Bronchial epithelial cell (primary cell): ENCODE measurements at places on chromosomes 12 and 14. TPM values are rescaled to one million over a fixed set of nuclear protein-coding genes. Genes with fewer than 3 reads are reported as not detected.
A peak's percentile ranks its signal among the peaks of the same experiment; 100 is the strongest.

- peak; percentile 5 for DNase-seq
Observed at GRCh38 chr14:92103363-92103989, 2.9 kb downstream of the ATXN3 start.

- DNase-seq = no peak
Observed at GRCh38 chr12:67816269-67816668, 167.7 kb downstream of the DYRK2 start.

DNA sequence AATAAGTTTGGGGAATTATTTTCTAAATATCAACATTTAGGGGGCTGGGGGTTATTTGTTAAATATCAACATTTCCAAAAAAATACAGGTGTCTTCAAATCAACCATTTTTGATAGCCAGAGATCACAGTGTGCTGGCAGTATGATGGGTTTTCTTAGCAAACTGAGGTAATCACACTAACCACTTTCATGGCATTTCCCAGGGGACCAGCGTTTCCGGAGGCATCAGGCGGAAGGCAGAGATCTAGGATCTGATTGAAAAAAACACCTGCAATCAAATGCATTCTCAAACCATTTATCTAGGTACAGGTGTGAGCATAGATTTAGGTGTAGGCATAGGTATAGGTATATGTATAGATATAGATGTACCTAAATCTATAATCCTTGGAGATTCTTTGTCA lies 34.6 kb downstream of the GLRX5 start:
- no peak for DNase-seq

DNA sequence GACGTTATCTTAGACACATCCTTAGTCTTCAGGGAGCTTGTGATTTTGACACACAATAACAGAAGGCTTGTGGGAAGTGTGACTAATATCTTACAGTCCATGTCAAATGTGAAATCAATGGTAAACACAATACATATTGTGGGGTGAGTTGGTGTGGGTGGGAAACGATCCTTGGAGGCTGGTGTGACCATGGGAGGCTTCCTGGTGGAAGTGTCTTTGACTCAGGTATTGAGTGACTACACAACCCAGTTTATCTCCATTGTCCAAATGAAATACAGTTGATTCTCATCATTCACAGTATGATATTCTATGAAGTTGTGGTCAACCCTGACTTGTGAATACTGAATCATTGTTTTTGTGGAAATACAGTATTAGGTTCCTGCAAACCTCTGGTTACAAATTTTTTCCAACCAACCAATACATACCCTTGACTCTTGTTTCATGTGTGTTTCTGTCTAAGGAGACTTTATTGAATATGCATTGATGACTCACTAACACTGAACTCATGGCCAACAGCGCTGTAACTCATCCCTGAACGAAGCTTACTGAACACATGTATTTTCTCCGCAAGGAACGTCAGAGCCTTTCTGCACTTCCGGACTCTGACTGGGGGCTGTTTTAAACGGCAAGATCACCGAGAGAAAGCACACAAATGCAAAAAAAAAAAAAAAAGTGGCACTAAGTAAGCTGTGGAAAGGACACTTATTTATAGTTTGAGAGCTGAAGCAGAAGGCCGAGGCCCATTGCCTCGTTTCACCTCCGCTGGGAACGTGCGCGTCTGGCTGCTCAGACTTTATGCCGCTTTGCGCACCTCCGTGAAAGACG lies 59.0 kb downstream of the CLMN start:
- peak; percentile 83 for DNase-seq

GRCh38 chr14:35696119-35696518 lies 113.0 kb downstream of the RALGAPA1 start:
- no peak for DNase-seq

DNA sequence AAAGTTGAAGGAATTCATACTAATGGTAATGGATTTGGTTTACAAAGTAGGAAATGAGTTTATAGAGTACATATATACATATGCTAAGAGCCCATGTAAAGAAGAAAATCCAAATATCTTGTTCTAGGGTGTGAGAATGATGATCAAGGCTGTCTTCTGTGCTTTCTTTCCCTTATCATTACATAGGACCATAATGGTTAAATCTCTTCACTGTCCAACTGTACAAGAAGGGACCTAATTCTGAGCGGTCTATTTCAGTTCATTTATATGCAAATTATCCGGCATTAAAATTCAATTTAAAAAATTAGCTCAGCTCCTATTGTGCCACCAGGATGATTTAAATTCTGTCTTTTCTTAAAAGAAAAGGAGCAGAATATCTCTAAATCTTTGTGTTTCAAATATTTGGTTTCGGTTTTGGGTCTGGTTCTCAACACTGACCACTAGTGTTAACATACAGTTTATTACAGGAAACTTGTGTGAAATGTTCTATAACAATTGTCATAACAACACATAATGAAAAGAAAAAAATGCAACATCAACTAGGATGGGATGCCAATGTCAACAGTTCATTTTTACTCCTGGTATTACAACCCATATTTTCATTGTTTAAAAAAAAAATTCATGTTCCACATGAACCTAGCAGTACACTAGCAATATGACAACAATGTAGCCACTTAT lies 16.8 kb downstream of the OR4K1 start:
- DNase-seq = no peak

DNA sequence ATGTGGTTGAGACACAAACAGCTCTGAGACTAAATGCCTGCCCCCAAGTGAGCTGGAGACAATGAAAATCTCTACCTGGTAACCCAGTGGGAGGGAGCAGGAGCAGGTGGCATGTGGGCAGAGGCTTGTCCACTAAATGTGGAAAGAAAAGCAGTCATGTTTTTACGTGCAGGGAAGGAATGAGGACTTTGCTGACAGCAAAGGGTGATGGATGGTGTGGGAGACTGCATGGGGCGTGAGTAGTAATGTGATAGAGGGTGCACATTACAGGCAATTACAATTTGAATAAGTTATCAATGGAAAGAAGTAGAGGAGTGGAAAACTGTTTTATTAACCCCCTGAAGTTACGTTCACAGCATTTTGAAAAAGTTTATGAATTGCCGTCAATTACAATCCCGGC lies 176.6 kb downstream of the NRXN3 start:
- no peak for DNase-seq

DNA sequence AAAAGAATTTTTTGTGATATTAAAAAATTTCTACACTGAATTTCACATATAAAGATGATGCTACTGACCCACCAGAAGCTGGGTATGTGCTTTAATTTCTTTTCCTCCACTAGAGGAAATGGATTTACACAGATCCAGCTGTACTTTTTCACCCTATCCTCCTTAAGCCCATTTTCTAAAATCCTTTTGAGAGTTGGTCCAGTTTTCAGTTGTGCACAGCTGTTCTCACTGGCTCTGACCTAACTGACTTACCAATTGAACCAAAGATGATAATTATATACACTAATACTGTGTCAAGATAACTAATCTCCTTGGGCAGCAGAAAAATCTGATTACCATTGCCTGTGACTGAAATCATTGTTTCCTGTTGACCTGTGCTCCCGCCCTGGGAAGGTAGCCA lies 108.5 kb downstream of the ZFC3H1 start:
- no peak for DNase-seq

- DNase-seq = no peak
Observed at GRCh38 chr12:42868291-42868690, 278.7 kb upstream of the PRICKLE1 start.

DNA sequence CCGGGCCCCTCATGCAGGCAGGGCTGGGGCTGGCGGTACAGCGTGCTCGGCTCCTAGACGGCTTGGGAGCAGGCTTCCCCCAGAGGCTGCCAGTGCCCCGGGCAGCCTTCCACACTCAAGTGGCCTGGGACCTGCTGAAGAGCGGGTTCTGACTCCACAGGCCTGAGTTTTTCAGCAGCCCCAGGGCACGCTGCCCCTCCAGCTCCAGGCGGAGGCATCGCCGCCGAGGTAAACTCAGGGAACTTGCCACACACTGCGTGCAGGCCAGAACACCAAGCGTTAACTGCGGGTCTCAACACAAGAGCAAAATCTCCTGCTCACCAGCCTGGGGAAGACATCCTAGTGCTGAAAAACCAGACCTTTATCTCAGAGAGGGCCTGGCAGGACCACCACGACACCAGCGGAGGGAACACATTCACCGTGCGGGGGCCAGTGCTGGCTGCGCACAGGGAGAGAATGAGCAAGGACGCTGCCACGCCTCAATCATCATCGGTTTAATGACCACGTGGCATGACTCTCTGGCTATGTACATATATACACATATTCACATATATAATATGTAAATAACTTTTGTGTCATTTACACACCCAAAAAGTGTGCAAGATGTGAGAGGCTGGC lies 21.3 kb downstream of the PSMC1 start:
- no peak for DNase-seq

DNA sequence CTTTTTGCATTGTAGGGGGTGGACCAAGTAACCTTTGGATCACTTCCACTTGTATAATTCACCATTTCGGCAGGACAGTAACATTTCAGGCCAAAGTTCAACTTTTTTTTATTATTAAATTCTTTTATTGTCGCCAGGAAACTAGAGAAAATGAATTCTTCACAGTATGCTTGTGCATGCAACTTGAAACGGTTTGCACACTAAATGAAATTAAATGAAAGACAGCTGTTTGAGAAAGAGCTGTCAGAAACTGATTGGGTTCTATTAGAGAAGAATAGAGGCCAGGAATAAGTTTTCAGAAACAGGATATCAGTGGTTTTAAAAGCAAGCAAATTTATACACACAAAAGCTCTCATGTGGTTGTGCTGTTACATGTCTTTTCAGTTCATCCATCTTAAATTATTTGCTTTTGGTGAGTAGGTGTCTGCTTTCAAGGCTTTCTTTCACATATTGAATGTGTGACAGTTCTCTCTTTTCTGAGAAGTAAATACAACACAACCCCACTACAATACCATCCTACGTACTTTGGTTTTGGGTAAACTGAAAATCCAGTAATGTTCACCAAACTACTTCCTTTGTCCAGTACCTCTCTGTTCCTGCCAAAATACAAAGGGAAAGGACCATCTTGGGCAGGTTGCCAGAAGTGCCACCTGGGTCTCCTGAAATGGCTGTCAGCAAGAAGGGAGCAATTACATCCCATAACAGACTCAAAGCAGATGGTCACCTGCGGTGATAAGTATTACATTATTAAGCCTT lies 291.7 kb downstream of the RAD51B start:
- DNase-seq = no peak

DNA sequence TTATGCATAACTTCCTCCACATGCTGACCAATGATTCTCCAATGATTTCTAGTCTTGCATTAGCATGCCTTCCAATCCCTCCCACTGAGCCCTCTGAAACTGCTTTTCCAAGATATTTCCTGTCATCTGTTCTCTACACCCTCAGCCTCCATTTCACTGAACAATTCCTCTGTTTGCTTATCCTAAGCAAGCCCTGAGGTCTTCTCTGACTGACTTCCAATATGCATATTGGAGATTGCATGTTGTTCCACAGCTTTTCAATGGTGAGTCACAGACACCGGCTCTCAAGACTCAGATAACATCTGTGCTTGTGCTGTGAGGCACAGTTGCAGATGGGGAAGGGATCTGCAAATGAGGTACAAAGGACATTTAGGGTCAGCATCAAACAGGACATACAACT lies 141.0 kb downstream of the SLC16A7 start:
- peak; percentile 77 for DNase-seq

GRCh38 chr12:11607313-11608081 lies 42.0 kb upstream of the ETV6 start:
- DNase-seq = no peak

DNA sequence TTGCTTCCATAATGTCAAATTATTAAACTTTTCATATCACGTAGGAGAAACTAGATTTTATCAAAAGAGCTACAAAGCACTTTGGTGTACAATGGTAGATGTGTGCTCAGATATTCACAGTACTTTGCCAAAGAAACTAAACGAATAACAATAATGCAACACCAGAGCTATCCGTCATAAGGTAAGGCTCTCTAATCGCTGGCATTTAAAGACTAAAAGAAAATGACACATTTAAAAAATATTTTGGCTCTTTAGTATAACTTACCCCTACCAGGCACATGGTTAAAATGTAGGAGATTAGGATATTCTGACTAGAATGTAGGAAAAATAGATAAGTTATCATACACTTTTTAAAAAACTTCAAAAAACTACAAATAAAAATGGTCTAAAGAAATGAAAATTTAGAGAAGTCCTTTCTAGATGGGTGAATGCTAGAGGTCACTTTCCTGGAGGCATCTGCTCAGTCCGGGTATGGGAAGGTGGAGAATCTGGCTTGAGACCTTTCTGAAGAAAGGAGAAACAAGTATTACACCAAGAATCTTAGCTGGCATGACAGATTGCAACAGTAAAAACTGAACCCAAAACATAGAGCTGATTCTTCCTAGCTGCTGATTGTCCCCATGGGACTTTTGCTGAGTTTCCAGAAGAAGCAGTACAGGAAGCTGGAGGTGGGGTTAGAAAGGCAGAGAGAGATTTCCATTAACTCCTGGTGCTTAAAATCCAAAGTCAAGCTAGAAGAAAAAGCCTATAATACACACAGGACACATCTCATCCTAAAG lies 67.9 kb downstream of the FAR2 start:
- DNase-seq = no peak

GRCh38 chr14:86654558-86655184 lies 1124.7 kb downstream of the FLRT2 start:
- DNase-seq = peak; percentile 13

DNA sequence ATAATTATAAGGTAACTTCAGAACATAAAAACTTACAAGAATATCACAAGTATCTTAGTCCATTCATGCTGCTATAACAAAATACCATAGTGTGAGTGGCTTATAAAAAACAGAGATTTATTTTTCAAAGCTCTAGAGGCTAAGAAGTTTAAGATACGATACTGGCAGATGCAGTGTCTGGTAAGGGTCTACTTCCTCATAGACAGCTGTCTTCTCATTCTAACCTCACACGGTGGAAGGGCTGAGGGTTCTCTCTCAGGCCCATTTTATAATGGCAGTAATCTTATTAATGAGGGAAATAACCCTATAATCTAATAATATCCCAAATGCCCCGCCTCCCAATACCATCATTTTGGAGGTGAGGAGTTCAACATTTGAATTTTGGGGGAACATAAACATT lies 23.7 kb upstream of the OSBPL8 start:
- DNase-seq = no peak

DNA sequence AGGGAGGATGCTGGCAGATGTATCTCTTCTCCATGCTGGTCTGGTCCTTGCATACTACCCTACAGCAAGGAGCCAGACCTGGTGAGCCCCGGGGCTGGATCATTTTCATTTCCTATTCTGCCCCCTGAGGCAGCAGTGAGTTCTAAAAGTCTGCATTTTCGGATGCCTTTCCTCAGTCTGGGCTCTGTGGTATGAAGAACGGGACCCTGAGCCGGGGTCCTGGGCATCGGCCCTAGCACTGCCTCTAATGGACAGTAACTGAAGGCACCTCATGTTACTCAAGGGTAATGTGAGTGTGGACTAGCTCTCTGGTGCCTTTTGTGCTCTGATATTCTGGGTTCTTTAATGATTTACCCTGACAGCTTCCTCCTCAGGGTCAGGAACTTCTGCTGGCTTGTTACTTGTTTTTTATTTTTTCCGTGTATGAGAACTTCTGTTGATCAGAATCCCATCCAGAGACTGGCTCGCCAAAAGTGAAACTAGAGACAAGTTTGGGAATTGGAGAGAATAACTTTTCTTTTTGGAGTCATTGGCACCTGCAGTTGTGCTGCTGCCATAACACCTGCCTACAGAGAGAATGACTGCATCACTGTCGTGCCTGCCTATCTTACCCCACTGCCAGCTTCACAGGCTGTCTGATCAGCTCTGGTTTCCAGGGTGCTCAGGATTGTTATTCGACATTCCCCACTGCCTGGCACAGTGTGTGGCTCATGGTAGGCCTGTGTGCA lies 62.3 kb downstream of the SUSD6 start:
- no peak for DNase-seq

MORN3 gene
- 0.79 and 1.7 TPM in 2 replicates for total RNA-seq

LMO3 gene
- total RNA-seq = 0.26 and 3.3 TPM in 2 replicates

POLE2 gene
- 1.8 and 2.2 TPM in 2 replicates for total RNA-seq

ACOT4 gene
- 0.26 TPM in 2 replicates for total RNA-seq
